ENCODE measurements at places on chromosomes 11 and 22.

DNA sequence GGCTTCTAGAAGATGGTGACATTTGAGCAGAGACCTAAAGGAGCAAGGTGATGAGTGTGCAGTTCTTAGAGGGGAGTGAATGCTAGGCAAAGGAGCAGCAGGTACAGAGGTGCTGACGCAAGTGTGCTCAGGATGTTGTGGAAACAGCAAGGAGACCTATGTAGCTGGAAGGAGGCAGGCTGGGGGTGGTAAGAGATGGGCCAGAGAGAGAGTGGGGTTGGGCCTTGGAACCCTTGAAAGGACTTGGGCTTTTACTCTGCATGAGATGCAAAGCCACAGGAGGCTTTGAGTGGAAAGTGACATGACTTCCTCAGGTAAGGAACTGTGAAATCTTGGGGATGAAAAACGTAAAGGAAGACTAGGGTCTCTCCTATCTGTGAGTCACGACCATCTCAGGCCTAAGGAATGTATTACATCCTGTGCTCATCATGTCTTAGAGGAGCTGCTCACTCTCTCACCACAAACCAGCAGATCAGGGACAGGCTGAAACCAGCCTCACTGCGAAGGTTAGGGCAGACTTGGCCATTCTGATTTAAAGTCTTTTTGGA, 65.4 kb downstream of the MICAL2 start:
- DNase-seq = no peak

GRCh38 chr11:66745356-66746235, 16.6 kb upstream of the SPTBN2 start:
- DNase-seq = peak; percentile 33

DNA sequence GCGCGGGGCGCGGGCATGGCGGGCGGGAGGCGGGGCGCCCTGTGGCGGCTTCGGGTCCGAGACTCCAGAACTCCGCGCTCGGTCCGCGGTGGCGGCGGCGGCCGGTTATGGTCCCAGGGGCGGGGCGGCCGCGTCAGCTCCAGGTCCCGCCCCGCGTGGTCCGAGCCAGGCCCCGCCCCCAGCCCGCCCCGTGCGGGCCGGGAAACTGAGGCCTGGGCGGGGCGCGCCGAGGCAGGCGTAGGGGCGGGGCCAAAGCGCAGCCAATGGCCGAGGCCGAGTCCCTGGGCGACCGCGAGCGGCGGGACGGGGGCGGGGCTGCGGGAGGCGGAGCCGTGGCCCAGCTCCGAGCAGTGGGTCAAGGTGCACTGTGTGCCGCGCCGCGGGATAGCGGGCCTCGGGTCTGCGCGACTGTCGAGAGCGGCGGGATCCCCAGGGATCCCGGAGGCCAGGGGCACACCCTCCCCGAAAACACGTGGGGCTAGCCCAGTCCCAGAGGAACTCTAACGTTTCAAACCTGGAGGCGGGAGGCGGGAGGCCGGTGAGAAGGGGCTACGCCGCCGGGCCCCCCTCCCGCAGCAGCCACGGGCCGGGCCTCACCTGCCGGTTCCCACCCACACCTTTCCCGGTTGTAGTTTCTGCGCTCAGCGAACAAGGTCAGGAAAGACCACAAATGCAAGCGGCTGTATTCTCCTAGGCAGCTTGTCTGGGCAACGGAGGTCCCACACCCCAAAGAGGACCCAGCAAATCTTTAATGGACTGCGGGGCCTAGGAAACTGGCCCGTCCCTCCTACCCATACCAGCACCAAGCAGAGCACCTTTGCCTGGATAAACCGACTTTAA, at the start of gene SLC25A1:
SLC25A1 (minus strand) TSS at position 80 of the 840 bp plus-strand sequence; CDS start at position 17, 63 bp downstream.
- peak; percentile 92 for DNase-seq

GRCh38 chr11:6333095-6333494, 12.8 kb upstream of the CAVIN3 start:
- DNase-seq = no peak

DNA sequence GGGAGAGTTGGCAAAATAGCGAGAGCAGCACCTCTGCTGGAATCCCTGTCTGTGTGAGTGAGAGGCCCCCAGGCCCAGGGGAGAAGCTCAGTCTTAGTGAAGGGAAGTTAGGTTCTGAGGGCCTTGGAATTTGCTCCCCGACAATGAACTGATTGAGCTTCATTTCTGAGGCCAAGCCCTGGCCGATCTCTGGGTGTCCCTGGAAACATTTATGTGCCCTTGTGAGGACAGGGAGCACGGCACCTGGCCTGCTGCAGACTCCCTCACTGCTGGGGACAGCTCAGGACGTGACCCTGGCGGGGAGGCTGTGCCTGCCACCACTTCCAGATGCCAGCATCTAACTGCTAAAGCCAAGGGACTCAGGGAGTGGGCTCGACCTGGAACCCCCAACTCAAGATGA, 52.0 kb downstream of the ARHGAP8 start:
- DNase-seq = no peak

- no peak for DNase-seq
Observed at GRCh38 chr11:16215352-16215751, 141.0 kb downstream of the SOX6 start.

GRCh38 chr11:107044503-107044902, 26.2 kb upstream of the GUCY1A2 start:
- DNase-seq = no peak

DNA sequence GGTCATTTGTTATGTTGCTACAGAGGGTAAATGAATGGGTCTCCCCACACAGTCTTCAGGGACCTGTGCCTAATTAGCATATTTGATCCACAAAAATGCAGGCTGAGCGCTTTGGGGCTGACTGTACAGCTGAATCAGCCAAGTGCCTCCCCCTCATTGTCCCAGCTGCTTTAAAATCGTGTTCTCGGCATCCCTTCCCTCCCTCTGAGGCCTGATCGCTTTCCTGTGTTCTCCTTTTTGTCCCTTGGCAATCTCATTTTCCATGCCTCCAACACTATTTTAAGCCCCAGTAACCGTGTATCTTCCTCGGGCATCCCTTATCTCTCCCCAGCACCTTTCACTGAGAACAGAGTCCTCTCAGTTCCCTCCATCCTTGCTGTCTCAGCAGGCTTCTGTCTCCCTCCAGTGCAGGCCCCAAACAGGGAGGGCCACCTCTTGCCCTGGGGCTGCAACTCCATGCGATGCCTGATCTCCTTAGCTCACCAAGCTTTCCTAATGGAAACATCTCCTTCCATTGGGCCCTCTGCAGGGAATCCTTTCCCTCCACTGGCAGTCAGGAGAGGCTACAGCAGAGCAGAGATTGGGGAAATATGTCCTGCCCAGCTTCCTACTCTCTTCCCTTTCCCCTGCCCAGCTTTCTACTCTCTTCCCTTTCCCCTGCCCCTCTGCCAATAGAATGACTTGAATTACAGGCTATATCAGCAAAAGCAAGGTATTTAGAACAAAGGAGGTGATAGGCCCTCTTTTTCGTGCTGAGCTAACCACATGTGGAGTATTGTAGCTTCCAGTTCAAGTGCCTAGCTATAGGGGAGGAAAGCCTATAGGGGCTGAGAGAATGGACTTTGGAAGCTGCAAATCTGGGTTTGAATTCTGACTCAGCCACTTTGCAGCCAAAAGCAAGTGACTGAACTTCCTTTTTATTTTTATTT, 13.8 kb downstream of the UQCR10 start:
- DNase-seq = no peak
